ENCODE measurements at places on chromosomes 11 and 22.

DNA sequence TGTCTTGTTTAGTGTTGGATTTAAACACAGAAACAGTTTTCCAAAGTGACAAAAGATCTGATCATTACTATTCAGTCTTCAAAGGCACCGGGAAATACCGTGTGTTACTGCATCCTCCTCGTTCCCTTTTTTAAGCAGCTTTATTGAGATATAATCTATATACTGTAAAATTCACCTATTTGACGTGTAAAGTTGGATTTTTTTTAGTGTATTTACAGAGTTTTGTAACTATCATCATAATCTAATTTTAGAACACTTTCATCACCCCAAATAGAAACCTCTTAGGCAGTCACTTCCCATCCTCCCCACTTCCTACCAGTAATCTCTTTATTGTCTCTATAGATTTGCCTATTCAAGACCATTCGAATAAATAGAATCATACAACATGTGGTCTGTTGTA, 1.4 kb downstream of the ANO5 start:
- DNase-seq, result no peak

DNA sequence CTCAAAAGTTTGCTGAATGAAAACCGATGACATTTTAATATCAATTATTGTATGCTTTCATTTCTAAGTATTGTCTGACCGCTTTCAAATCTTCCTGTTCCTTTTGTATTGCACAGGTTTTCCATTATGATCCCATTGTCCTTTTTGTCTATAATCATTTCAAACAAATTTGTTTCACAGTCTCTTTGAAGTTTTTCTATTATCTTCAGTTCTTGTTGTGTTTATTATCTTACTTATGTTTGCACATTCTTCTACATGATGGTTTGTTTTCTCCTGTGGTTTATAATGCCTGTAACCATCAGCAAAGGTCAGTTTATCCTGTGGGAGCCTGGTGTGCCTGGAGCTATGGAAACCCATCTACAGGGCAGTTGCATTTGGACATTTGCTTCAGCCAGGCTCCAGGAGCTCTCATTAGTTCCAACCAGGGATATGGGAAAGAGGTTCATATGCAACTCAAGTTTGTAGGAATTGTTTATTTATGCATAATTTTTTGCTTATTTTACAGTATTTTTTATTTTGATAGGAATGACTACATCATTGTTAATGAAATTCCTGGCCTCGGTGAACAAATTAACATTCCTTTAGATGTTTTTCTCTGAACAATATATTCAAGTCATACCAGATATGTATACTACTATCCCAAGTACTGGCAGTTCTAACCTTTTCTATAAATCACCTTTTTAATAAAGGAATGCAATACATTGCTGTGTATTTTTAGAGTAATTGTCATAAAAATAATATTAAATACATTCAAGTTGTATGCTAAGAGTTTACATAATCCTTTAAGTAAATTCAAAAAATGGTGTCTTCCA, 179.2 kb downstream of the SBF2 start:
- no peak for DNase-seq

DNA sequence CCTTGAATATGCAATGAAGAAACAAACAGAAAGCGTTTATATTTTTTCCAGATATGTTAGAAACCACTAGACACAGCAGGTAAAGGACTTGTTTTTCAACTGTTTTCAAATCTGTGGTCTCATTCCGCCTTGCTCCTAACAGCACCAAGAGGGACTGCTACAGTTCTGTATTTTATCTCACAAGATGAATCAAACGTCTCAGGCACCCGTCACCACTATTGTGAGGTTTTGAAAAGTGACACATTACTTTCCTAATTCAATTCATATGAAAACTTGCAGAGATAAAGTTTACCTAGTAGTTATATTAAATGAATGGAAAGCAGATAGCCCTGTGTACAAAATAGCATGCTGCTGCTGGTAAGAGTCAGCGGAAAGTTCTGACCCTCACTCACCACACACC, 386.3 kb downstream of the ETS1 start:
- DNase-seq, result no peak

- no peak for DNase-seq
Observed at GRCh38 chr22:37199760-37200108, 11.7 kb upstream of the C1QTNF6 start.

- DNase-seq, result no peak
Observed at GRCh38 chr11:88357323-88358039, 19.9 kb upstream of the CTSC start.

DNA sequence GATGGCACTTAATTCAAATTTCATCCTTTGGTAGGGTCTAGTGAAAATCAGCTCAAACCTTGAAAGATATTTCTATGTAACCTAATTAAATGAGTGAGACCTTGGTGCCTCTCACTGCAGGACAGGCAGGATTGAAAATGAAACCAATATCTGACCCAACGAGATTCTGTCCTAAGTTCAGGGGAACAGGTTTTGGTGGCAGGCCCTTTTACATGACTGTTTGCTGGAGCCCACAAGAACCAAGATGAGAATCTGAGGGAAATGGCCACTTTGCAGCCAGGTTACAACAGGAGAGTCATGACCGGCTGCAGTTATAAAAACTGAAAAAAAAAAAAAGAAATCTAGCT, 130.2 kb downstream of the TRIM44 start:
- DNase-seq, result no peak

- no peak for DNase-seq
Observed at GRCh38 chr11:17418444-17419081, 30.1 kb upstream of the KCNJ11 start.

DNA sequence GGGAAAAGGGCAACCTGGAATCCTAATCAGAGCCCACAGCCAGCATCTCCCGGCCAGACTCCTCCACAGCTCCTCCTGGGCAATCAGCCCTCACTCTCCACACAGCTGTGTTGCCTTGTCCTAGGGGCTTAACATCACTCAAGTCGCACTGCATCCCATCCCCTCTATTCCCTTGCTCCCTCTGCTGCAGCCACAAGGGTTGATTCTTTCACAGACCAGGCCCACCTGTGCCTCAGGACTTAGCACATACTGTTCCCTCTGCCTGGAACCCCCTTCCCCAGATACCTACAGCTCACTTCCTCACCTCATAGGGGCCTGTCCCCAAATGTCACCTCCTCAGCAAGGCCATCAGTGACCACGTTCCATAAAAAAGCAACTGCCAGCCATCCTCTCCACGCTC, 18.4 kb downstream of the SPATA19 start:
- no peak for DNase-seq

GRCh38 chr11:92576315-92576714, 351.7 kb downstream of the FAT3 start:
- no peak for DNase-seq

DNA sequence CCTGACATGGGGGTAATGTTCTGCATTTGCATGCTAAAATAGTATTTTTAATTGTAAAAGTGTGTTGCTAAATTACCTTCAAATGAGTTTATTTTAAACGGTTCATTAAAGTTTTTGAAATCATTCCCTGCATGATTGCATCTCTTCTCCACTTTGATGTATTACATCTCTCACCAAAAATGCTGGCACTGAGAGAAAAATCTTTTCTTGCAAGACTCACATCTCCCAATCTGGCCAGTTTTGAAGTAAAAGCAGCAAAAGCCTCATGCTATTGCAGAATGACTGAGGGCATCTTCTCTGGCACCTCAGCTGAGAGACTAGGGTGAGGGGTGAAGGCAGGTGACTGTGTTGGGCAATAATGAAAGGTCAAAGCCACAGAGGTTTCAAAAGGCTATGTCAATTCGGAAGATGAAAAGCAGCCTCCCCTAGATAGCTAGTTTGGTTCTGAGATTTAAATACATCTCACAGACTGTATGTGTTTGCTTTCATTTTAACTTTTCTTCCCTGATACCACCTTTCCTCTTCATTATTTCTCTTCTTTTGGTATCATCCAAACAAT, 292.2 kb upstream of the RAG2 start:
- no peak for DNase-seq

DNA sequence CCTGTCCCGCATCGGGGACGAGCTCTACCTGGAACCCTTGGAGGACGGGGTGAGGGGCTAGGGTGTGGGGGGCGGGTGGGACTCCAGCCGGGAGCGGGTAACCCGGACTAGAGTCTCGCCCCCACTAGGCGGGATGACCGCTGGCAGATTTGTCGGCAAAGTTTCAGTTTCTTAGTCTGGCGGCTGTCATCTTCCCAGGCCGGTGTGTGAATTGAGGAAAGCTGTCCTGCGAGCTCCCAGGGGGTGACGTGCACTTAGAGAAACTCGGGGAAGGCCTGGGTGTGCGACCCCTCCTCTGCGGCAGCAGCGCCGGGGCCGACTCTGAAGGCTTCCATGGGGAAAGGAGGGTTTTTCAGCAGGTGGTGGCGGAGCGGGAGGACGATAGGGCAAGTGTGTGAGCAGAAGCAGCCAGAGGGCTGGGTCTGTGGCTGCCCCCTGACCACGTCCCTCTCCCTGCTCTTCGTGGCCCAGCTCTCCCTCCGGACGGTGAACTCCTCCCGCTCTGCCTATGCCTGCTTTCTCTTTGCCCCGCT, 463 bp downstream of the RAD9A start:
- no peak for DNase-seq

DNA sequence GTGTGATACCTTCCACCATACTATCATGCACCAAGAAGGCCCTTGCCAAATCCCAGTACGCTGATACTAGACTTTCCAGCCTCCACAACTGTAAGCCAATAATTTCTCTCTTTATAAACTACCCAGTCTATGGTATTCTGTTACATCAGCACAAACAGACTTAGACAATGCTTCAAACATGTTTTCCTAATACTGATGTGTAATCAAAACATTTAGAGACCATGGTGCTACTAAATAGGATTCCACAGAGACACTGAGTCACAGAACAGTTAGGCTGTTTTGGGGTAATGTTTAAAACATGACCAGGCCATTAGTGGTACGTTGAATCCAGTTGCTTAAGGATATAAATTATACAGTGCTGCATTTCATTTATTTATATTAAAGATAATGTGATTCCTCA, 103.7 kb downstream of the PICALM start:
- DNase-seq, result no peak

DNA sequence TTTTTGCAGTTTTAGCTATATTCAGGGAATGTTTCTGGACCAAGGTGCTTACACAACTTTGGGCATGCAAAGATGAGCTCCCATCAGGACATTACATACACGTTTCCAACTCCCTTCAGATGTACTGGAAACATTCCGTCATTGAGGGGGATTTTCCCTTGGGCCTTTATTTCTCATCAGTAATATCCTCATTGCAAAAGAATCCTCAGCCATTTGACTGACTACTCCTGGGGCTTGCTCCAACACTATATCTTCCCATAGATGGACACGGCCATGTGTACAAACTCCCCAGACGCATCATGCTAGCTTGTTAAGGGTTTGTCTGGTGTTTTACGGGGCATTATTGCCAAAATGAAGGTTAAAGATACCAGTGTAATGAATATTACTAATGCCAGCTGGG, 59.3 kb upstream of the NUP160 start:
- no peak for DNase-seq

DNA sequence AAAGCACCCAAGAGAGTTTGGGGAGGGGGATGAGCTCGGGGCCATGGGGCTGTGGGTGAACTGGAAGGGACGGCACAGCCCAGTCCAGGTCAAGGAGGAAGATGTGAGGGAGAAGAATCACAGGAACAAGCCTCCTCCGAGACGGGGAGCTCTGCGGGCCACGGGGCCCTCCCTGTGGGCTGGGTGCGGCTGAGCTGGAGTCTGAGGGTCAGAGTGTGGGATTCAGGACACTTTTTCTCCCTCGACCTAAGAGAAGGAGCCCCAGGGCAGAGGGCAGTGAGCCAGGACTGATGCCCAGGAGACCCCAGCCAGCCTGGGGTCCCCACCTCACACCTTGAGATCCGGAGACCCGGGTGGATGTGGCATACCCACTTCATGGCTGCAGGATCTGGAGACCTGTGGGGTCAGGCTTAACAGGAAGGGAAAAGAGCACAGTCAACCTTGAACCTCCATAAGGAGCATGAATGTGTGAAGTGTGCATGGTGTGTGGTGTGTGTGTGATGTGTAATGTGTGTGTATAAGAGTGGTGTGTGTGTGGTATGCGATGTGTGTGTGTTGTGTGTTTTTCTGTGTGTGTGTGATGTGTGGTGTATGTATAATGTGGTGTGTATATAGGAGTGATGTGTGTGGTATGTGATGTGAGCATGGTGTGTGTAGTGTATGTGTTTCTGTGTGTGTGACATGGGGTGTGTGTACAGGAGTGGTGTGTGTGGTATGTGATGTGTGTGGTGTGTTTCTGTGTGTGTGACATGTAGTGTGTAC, 504.6 kb downstream of the BRD1 start:
- DNase-seq, result no peak

DNA sequence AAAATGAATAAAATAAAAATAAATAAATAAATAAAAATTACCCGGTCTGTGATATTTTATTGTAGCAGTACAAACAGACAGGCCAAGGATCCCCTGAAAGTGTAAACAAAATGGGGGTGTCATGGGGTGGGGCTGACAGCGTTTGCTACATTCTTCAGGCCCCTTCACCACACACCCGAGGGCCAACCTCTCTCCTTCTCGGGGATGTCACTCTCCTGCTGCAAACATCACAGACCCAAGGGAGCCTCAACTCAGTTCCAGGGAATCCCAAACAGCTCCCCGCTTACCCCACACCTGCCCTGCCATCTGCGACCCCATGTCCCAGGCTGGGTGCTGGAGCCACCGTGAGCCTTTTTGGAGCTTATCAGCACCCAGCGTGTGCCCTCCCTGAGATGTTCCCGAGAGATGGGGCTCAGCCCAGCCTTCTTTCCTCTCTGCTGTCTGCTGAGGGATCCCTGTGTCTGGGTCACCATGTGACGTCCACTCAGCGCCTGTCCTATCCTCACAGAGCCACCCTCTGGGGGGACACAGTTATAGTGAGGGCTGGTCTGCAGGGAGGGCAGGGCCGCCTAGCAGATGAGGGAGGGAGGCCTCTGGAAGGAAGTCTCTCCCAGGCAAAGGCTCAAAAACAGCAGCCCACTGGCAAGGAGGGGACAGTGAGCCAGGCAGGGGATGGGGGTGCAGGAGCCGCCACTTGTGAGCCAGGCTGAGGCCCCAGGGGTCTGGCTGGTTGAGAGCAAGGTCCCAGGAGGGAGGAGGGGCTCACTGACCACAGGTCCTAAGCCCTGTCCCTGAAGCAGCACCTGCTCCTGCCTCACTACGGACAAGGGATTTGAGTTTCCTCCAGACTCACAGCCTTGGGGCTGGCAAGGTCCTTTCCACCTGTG, 1041.6 kb downstream of the BRD1 start:
- no peak for DNase-seq

DNA sequence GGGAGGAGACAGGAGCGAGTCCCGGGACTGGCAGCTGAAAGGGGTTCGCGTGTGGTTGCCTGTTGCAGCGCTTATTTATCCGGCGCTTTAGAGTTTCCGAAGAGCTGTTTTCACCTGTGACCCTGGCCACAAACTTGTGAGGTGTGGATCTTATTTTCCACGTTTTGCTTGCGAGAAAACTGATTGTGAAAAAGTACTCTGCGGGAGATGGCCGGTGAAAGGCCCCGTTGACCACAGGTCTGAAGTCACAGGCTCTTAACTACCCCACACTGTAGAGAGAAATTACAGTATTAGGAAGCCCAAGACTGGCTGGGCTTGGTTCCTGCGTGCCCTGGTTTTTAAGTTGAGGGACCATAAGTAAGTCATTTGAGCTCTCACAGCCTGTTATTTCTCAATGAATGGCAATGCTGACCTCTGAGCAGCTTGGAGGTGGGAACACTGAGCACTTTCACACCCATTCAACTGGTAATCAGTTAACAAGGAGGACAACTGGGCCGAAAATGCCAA, 379 bp upstream of the RAB38 start:
- DNase-seq, result no peak

- DNase-seq, result no peak
Observed at GRCh38 chr11:1163911-1164735, 6.4 kb downstream of the MUC5AC start.

All from CD4-positive, alpha-beta T cell (primary cell).